ENCODE measurements at places on chromosomes 3 and 15.

DNA sequence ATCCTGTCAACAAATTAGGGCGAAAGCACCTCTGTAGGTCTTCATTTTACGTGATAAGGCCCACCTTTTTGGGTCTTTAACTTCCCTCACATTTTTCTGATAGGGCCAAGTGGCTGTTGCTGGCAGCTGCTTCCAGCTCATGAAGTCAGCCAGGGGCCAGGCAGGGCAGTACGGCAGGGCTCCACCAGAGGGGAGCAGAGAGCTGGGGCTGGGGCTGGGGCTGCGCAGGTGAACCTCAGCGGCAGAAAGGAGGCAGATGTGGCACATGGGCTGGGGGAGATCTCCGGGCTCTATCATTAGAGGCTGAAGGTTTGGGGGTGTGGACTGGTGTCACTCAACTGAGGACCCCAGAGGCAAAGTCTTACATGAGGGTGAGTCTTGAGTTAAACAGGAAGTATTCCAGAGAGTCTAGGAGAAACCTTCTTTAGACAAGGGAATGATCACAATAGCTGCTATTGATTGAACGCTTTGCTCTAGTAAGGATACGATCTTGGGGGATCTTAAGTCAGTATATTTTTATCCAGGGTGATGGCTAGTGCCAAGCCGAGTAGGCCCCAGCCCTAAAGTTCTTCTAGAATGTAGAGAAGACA, 62.8 kb upstream of the MEX3B start:
- no peak overlapping the region for H3K4me3 ChIP-seq
- H3K27me3 ChIP-seq, result no peaks in the 10 kb centered on the region
- peak; percentile 77 for DNase-seq
- H3K36me3 ChIP-seq, result no peaks in the 10 kb centered on the region
- no peak overlapping the region for H3K27ac ChIP-seq

GRCh38 chr15:72178976-72179585, 18.5 kb downstream of the GRAMD2A start:
- no peaks in the 10 kb centered on the region for H3K36me3 ChIP-seq
- H3K27me3 ChIP-seq, result peaks cover 30% of the 10 kb centered on the region
- no peak overlapping the region for H3K4me3 ChIP-seq
- H3K4me1 ChIP-seq, result no peaks in the 10 kb centered on the region

GRCh38 chr3:125000661-125001060, 55.1 kb downstream of the HEG1 start:
- DNase-seq, result no peak
- H3K4me3 ChIP-seq, result no peak overlapping the region
- H3K4me1 ChIP-seq, result peaks cover 8% of the 10 kb centered on the region
- H3K36me3 ChIP-seq, result peaks cover 65% of the 10 kb centered on the region

DNA sequence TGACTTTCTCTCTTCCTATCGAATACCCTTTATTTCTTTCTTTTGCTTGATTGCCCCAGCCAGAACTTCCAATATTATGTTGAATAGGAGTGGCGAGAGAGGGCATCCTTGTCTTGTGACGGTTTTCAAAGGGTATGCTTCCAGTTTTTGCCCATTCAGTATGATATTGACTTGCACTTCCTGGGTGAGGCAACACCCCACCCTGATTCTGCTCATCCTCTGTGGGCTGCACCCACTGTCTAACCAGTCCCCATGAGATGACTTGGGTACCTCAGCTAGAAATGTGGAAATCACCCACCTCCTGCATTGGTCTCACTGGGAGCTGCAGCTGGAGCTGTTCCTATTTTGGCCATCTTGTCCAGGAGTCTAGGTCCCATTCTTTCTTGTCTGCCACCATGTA, 44.8 kb upstream of the KCNH8 start:
- no peaks in the 10 kb centered on the region for H3K36me3 ChIP-seq
- no peaks in the 10 kb centered on the region for H3K27me3 ChIP-seq
- peak overlapping the region; percentile 94 for H3K4me3 ChIP-seq
- H3K27ac ChIP-seq, result peak overlapping the region; percentile 84
- DNase-seq, result peak; percentile 28

DNA sequence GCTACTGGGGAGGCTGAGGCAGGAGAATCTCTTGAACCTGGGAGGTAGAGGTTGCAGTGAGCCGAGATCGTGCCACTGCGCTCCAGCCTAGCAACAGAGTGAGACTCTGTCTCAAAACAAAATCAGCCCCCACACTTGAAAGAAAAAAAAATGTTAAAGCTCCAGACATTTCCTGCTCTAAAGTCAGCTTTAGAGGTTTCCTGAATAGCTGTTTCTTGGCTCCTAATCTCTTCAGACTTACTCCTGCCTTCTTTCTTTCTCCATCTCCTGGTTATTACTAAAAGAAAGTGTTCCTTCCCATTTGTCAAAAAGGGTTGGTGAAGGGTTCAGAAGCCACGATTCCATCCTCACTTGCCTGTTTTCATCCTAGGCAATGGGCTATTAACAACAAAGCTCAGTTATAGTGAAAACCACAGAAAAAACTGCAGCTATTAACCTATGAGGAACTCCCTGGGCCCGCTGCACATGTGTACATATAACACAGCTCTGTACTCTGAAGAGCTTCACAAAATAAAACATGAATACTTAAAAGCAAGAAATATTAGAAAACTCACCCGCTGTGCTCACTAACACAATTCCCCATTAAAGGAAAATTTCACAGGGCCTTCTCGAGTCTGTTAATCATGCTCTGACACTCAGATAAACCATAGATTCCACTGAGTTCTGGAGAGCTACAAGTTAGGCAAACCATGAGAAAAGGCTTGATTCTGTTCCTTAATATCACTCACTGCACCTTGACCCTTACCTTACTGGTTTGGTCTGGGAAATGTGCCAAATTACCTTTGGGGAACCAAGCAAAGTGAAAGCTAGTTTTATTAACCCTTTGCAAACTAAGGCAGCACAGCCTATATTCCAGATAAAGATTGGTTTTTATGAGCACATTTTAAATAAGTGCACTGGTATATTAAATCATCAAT, 89.9 kb upstream of the TSPAN3 start:
- H3K27ac ChIP-seq, result no peak overlapping the region
- peaks cover 5% of the 10 kb centered on the region for H3K36me3 ChIP-seq
- no peak for DNase-seq
- H3K4me3 ChIP-seq, result no peak overlapping the region

- H3K36me3 ChIP-seq, result no peaks in the 10 kb centered on the region
- no peaks in the 10 kb centered on the region for H3K4me1 ChIP-seq
- H3K27me3 ChIP-seq, result no peaks in the 10 kb centered on the region
These were observed 45.3 kb upstream of the FAM3D start for GRCh38 chr3:58711871-58712270.

GRCh38 chr3:155870133-155870944, at the start of gene GMPS:
Gene GMPS, plus strand, starts transcription at chr3:155870650. Its CDS starts 221 bp downstream, at chr3:155870871.
- H3K27me3 ChIP-seq, result no peaks in the 10 kb centered on the region
- DNase-seq, result peak; percentile 96
- peak within 1 kb of the TSS; percentile 91 for H3K27ac ChIP-seq
- peaks cover 9% of the 10 kb centered on the region for H3K36me3 ChIP-seq
- H3K4me1 ChIP-seq, result peaks cover 31% of the 10 kb centered on the region

GRCh38 chr3:193372783-193373182, 5.8 kb downstream of the ATP13A5 start:
- no peak overlapping the region for H3K4me3 ChIP-seq
- peaks cover 7% of the 10 kb centered on the region for H3K27me3 ChIP-seq
- peaks cover 8% of the 10 kb centered on the region for H3K4me1 ChIP-seq
- H3K27ac ChIP-seq, result no peak overlapping the region
- DNase-seq, result no peak

GRCh38 chr15:38652183-38652794, 87.7 kb upstream of the RASGRP1 start:
- peaks cover 67% of the 10 kb centered on the region for H3K4me1 ChIP-seq
- peak overlapping the region; percentile 99 for H3K27ac ChIP-seq
- H3K4me3 ChIP-seq, result peak overlapping the region; percentile 82
- H3K27me3 ChIP-seq, result no peaks in the 10 kb centered on the region

GRCh38 chr3:46864061-46864881, 1.0 kb upstream of the MYL3 start:
- no peaks in the 10 kb centered on the region for H3K4me1 ChIP-seq
- no peak for DNase-seq
- H3K27ac ChIP-seq, result no peak overlapping the region
- no peak overlapping the region for H3K4me3 ChIP-seq
- no peaks in the 10 kb centered on the region for H3K27me3 ChIP-seq

- H3K4me1 ChIP-seq, result no peaks in the 10 kb centered on the region
- H3K27ac ChIP-seq, result no peak overlapping the region
- no peak for DNase-seq
- H3K4me3 ChIP-seq, result no peak overlapping the region
- H3K36me3 ChIP-seq, result no peaks in the 10 kb centered on the region
- H3K27me3 ChIP-seq, result no peaks in the 10 kb centered on the region
These were observed 79.3 kb upstream of the OXTR start for GRCh38 chr3:8848696-8849131.

GRCh38 chr3:27720899-27721716, 1.0 kb downstream of the EOMES start:
- H3K36me3 ChIP-seq, result peaks cover 20% of the 10 kb centered on the region
- H3K27me3 ChIP-seq, result peaks cover 73% of the 10 kb centered on the region
- H3K27ac ChIP-seq, result peak overlapping the region; percentile 60
- H3K4me1 ChIP-seq, result peaks cover 42% of the 10 kb centered on the region
- peak overlapping the region; percentile 79 for H3K4me3 ChIP-seq

DNA sequence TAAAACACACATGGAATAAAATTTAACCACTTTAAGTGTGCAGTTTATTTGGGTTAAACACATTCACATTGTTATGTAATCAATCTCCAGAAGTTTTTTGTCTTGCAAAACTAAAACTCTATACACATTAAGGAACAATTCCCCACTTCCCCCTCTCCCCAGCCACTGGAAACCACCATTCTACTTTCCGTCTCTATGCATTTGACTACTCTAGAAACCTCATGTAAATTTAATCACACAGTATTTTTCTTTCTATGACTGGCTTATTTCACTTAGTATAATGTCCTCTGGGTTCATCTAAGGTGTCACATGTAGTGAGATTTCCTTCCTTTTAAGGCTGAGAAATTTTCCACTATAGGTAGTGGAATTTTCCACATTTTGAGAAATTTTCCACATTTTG, 568.7 kb upstream of the UBE2E2 start:
- H3K4me1 ChIP-seq, result no peaks in the 10 kb centered on the region
- no peak for DNase-seq
- no peaks in the 10 kb centered on the region for H3K36me3 ChIP-seq
- no peak overlapping the region for H3K27ac ChIP-seq
- H3K4me3 ChIP-seq, result no peak overlapping the region
- no peaks in the 10 kb centered on the region for H3K27me3 ChIP-seq

- H3K4me3 ChIP-seq, result peak overlapping the region; percentile 53
- DNase-seq, result peak; percentile 71
- peak overlapping the region; percentile 84 for H3K27ac ChIP-seq
- peaks cover 59% of the 10 kb centered on the region for H3K4me1 ChIP-seq
- H3K27me3 ChIP-seq, result peaks cover 63% of the 10 kb centered on the region
- no peaks in the 10 kb centered on the region for H3K36me3 ChIP-seq
These were observed 361.9 kb upstream of the ICE2 start for GRCh38 chr15:60840703-60841411.

DNA sequence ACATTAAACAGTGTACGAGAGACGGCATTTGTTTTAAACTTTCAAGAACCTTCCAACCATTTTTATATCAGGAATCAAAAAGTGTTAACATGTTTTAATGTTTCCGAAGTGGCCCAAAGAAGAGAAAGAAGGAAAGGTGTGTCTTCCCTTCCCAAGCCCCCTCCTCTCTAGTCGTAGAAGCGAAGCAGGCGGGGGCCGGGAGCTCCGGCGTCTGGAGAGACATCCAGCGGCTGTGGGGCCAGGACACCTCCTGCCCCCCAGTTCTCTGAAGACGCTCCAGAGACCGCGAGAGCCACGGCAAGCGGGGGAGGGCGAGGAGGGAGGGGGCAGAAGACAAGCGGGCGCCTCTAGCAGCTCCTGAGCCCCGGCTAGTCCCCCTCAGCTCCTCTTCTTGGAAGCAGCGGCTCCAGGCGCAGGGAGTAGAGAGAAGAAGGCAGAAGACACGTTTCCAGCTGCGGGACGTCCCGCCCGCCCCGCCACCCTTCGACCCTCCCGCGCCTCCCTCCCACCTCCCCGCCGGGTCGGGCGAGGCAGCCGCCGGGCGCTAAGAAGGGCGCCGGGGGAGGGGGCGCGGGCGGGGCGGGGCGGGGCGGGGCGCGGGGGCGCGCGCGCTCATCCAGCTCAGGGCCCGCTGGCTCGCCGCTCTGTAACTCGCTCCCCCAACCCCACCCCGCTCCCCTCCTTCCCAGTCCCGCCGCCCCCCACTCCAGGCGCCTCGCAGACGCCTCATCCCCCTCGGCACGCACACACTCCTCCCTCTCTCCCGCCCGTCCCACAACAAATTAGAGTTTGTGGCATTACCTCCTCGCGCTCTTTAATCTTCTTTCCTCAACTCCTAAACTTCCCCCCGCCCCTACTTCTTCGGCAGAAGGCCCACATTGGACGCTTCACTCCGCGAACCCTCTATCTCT, at the start of gene ZBTB20:
ZBTB20 (minus strand) TSS at position 871 of the 911 bp plus-strand sequence.
- H3K27ac ChIP-seq, result peak within 1 kb of the TSS; percentile 95
- DNase-seq, result peak; percentile 72
- H3K27me3 ChIP-seq, result no peaks in the 10 kb centered on the region

DNA sequence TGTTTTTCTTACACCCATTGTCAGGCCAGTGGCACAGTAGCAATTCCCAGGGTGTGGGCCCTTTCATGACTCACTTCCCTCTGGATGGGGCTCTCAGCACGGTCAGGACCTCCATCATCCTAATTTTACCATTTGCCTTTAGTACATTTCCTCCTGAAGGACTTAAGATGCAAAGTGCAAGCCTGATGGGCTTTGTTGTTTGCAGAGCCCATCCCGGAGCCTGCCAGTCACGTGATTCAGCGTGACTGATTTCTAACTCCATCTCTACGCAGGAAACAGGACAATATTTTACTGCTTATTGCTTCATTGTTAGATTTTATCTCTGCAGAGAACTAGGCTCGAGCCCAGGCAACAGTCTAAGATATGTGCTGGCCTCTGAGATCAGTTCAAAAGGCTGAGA, 223.7 kb downstream of the PDZRN3 start:
- H3K4me3 ChIP-seq, result no peak overlapping the region
- no peaks in the 10 kb centered on the region for H3K36me3 ChIP-seq
- H3K4me1 ChIP-seq, result no peaks in the 10 kb centered on the region
- no peak overlapping the region for H3K27ac ChIP-seq

DNA sequence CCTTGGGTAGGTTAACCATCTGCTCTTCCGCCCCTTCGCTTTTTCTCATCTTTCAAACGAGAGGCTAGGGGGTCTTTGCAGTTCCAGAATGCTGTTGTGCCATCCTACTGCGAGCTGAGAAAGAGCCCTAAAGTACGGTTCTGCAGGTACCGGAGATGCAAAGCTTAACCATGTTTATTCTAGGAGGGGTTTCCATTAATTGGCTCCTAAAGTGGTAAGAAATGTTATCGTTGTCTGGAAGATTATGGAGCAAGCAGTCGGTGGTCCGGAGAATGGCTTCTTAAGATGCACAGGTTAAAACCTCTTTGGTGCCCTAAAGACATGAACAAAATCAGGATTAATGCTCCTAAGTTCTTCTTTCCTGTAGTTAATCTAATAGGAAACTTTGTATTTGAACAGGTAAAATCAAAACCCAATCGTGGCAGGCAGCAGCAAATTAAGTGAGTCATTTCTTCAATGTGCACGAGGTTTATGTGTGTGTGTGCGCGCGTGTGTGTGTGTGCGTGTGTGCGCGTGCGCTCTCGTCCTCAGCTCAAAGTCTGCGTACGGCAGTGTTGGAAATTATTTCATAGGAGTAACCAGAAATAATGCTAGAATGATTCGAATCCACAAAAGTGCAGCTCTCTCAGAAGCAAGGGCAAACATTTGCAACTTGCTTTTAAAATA, 772 bp downstream of the FAM81A start:
- peak overlapping the region; percentile 53 for H3K4me3 ChIP-seq
- no peak for DNase-seq
- H3K4me1 ChIP-seq, result peaks cover 17% of the 10 kb centered on the region
- peaks cover 81% of the 10 kb centered on the region for H3K27me3 ChIP-seq

GRCh38 chr3:51945926-51946705, 4.0 kb downstream of the PARP3 start:
- no peak for DNase-seq
- H3K27me3 ChIP-seq, result no peaks in the 10 kb centered on the region
- peaks cover 15% of the 10 kb centered on the region for H3K4me1 ChIP-seq
- no peak overlapping the region for H3K27ac ChIP-seq

Data from activated CD4-positive, alpha-beta memory T cell treated with anti-CD3 and anti-CD28 coated beads, Interleukin-2, amount 10 ng/mL, durations not matched to agents 7 days and 5 days (primary cell).